ENCODE measurements at places on chromosomes 4 and X. TPM values are rescaled to one million over a fixed set of nuclear protein-coding genes. Genes with fewer than 3 reads are reported as not detected.

DNA sequence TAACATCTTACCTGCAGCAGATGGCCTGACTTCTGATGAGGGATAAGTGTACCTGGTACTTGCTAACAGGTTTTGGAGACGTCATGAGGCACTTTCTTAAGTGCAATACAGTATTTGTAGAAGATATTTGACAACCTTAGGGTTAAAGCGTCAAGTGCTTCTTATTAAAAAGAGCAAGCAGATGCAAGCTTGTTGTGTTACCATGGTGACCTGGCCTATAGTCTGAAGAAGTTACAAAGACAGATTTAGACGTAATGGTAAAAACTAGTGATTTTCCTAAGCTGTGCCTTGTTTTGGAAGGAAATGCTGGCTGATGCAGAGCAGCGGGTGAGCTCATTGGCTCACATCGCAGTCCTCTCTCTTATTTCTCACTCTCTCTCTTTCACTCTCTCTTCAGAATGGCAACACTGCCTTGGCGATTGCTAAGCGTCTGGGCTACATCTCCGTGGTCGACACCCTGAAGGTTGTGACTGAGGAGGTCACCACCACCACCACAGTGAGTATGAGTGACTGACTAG is 243.6 kb downstream of the ANK2 start:
- no peak overlapping the region for H3K27ac ChIP-seq
- no peaks in the 10 kb centered on the region for H3K36me3 ChIP-seq
- DNase-seq: no peak
- H3K27me3 ChIP-seq: peaks cover 7% of the 10 kb centered on the region
- H3K4me1 ChIP-seq: no peaks in the 10 kb centered on the region
- H3K4me3 ChIP-seq: no peak overlapping the region

- no peak overlapping the region for H3K27ac ChIP-seq
- no peak overlapping the region for H3K4me3 ChIP-seq
- no peak for DNase-seq
- H3K27me3 ChIP-seq: no peaks in the 10 kb centered on the region
Observed at GRCh38 chrX:30220661-30221060, 5.3 kb downstream of the MAGEB2 start.

DNA sequence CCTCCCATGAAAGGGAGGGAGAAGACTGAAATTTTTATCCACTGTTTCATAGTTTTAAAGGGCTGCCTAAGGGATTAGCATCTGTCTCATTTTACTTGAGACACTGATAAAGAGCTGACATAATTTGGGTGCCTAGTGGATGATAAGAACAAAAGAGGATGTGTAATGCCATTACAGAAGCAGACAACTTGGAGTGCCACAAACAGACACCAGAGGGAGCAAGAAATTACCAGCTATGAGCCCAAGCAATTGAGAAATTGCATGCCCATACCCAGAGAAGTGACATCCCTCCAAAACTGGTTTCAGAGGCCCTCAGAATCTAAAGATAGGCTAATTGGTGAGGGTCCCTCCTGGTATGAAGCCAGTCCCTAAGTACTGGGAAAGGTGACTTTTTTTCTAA is 38.5 kb upstream of the POU3F4 start:
- DNase-seq: no peak
- no peak overlapping the region for H3K27ac ChIP-seq
- no peak overlapping the region for H3K4me3 ChIP-seq
- H3K4me1 ChIP-seq: no peaks in the 10 kb centered on the region
- no peaks in the 10 kb centered on the region for H3K27me3 ChIP-seq

GRCh38 chr4:158811704-158812103 is 42.9 kb downstream of the FNIP2 start:
- peaks cover 22% of the 10 kb centered on the region for H3K4me1 ChIP-seq
- no peaks in the 10 kb centered on the region for H3K27me3 ChIP-seq
- DNase-seq: no peak
- peak overlapping the region; percentile 32 for H3K4me3 ChIP-seq
- peak overlapping the region; percentile 72 for H3K27ac ChIP-seq
- peaks cover 2% of the 10 kb centered on the region for H3K36me3 ChIP-seq

GRCh38 chr4:61200916-61201526 is 895 bp downstream of the ADGRL3 start:
- no peak overlapping the region for H3K4me3 ChIP-seq
- no peak overlapping the region for H3K27ac ChIP-seq
- H3K36me3 ChIP-seq: no peaks in the 10 kb centered on the region

Gene PRRG1
- total RNA-seq: not detected

Gene ADAM29
- total RNA-seq: not detected

Gene HMGN5
- 1.6 TPM for total RNA-seq
